ENCODE measurements at places on chromosomes 6 and 20.
A peak's percentile ranks its signal among the peaks of the same experiment; 100 is the strongest.

DNA sequence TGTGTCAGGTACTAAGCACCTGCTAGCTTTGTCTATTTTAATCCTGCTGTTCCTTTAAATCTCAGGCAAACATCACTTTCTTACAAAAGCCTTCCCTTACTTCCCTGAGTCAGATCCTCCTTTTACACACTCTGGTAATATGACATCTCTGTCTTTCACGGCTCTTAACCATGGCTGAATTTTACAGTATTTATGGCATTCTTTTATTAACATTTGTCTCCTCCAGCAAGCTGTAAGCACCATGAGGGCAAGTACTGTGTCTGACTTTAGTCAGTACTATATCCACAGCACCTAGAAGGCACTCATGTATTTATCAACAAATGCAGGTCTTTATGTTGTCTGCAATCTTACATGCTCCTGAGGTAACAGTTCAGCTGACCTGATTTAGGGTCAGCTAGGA lies 33.7 kb upstream of the HBS1L start:
- no peak for DNase-seq

DNA sequence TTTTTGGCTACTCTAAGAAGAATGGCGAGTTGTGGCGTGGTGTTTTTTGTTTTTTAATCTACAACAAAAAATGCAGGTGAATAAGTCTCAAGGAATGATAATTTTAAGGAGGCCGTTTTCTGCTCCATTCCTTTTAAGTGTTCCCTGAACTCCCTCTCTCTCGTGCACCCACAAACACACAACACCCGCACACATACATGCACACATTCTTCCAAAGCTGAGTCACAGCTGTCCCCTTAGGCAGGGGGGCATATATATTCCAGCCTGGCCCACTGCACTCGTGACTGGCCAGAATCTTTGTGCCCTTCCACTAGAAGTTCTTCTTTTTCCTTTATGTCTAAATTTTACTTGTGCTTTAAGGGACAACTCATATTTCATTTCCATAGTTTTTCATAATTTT lies 405.7 kb downstream of the LMBRD1 start:
- no peak for DNase-seq

DNA sequence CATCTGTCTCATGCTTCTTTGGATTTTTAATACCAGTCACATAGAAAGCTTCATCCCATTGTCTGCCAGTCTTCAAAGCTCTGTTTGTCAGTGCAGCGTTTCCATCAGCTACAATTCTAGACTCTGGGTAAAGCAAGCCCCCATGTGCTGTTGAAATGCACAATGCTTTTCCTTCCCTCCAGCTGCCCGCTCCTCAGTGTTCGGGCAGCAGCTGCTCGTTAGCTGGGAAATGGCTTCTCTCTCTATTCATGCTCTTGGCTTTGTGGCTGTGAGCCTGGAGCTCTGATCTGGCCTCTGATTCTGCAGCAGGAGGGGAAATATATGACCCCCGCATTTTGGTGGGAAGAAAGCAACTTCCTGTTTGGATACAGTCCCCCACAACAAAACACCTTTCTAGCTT lies 213.0 kb upstream of the CDYL start:
- no peak for DNase-seq

GRCh38 chr6:17988422-17988944 lies 1.0 kb upstream of the KIF13A start:
- no peak for DNase-seq

DNA sequence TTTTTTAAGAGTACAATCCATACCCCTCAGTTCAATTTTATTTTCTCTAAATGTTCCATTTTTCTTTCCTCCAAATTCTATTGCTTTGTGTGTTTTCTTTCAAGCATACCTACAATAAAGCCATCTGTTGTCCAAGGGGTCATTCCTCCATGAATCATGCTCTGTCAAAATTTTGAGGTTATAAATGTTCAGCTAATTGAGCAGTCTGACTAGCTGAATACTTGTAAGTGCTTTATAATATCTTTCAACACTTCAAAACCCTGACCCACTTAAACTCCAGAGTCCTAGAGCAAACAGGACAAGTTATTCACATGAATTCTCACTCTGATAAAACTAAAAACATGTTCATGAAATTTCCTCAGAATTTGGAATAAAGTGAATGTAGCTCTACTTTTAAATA lies 33.4 kb upstream of the EYA4 start:
- DNase-seq: no peak

GRCh38 chr6:62037445-62037844 lies 248.6 kb downstream of the KHDRBS2 start:
- no peak for DNase-seq

- DNase-seq: no peak
Observed at GRCh38 chr6:124490122-124490521, 472.1 kb upstream of the RNF217 start.

DNA sequence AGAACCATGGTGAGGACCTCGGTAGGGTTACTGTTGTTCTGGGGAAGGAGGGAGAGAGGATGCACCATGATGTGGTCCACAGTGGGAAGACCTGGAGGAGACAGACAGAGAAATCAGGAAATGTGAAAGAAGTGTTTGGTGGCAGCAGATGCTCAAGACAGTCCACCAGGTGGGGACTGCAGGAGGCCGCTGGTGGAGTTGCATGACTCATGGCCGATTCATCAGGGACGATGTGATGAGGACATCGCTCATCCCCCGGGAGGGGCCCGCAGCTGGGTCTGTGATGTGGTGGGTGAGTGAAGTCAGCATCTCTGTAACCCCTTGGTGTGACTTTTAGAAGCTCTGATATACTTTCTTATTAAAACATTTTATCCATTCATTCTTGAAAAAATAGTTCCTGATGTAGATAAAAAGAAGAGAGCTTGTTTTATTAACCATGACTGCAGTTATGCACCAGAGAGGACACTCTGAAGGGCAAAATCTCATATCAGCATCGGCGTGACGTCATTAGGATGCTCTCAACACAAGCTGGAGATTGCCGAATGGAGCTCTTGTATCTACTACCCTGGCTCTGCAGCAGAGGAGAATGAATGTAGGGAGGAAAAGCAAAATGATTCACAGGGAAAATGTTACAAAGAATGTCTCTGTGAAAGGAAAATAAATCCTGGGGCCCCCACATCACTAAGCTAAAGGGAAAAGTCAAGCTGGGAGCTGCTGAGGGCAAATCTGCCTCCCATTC lies 71.2 kb downstream of the RAMACL start:
- peak; percentile 59 for DNase-seq

- DNase-seq: no peak
Observed at GRCh38 chr6:125558907-125559306, 190.5 kb upstream of the HEY2 start.

DNA sequence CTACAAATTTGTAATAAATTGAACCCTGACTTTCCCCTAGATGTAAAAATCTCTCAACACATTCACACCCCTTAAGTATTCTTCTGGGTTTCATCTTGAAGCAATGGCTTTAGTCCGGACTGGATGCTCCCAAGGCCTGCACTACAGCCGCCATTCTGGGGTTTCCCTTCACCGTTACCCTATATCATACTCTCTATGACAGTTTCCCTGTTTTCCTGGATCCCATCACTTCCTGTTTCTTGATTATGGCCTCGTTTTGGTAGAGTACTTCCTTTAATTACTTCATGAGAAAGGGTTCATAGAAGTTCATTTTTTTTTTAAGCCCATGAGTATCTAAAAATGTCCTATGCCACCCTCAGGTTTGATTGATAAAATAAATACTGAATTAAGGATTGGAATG lies 11.7 kb downstream of the FIG4 start:
- DNase-seq: no peak

- no peak for DNase-seq
Observed at GRCh38 chr6:129671442-129672340, 38.3 kb downstream of the ARHGAP18 start.

GRCh38 chr6:45222380-45222779 lies 105.8 kb upstream of the RUNX2 start:
- DNase-seq: no peak

- no peak for DNase-seq
Observed at GRCh38 chr6:13038315-13038714, 290.0 kb downstream of the TBC1D7 start.

- DNase-seq: no peak
Observed at GRCh38 chr20:19952392-19952791, 64.8 kb upstream of the NAA20 start.

GRCh38 chr6:143375022-143375585 lies 75.4 kb downstream of the ADAT2 start:
- no peak for DNase-seq

DNA sequence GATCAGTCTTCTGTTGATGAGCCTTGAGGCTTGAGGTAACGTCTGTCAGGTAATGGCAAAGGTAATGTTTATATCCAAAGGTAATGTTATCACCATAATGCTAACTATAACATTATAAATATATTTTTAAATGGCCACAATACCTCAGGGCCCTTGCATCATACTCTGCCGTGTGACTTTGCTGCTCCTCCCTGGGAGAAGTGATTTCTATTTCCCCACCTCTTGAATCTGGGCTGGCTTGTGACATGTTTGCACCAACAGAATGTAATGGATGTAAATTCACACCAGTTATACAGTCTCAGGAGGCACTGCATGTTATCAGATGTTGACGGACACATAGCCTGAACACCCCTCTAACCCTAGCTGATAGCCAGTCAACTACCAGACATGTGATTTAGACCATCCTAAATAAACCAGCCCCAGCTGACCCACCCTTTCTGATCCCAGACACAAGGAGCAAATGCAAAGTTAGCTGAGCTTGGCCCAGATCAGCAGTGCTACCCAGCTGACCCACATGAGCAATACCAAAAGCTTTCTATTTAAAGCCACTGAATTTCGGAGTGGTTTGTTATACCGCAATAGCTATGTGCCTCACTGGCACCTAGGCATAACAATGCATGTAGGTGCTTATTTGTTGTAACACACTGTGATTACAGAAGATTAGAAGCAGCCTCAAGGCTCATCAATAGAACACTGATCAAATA lies 93.8 kb upstream of the SIRPA start:
- no peak for DNase-seq

- no peak for DNase-seq
Observed at GRCh38 chr6:154515826-154516225, 5.3 kb upstream of the CNKSR3 start.

DNA sequence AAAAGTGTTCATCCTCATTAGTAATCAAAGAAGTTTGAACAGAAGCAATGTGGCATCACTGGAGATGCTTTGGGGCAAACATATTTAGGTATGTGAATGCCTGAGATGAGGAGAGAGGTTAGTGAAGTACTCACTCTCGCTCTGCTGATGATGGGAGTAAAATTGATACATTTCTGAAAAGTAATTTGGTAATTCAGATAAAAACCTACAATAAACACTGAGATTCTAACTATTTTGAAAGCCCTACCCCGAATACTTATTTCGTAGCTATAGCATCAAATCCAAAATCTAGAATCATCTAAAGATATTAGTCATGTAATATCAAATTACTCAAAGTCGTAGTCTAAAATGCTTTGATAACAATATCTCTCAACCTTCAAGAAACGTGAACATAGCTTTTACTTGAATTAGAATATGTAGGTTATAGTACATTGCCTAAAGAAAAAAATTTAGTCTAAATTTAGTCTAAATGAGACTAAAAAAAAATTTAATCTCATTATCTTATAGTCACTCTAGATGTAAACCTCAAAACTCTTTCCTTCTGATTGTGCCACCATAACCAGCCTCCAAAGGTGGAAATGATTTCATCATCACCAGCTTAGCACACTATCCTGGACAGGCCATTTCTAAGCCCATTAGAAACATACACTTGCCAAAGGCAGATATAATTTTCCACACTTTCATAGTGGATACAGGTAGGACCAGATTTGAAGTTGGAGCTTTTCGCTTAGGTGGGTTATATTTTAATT lies 232.5 kb upstream of the TAB2 start:
- DNase-seq: no peak

- DNase-seq: no peak
Observed at GRCh38 chr6:39018103-39018502, 30.5 kb upstream of the GLP1R start.

DNA sequence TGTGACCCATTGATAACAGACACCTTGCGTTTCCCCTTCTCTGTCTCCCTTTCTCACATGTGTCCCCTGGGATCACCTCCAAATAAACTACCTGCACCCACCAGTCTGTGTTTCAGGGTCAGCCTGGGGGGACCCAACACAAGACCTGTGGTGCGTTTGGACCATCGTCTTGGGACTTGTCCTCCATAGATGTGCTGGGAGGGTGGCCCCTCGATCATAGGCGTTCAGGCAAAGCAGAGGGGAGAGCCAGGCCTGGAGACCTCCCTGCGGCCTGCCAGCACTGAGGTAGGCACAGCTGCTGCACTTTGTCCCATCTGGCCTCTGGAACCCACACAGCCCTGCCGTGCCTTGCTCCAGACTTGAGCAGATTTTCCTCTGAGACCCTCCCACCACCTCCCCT lies 18.1 kb downstream of the CST9 start:
- DNase-seq: no peak

DNA sequence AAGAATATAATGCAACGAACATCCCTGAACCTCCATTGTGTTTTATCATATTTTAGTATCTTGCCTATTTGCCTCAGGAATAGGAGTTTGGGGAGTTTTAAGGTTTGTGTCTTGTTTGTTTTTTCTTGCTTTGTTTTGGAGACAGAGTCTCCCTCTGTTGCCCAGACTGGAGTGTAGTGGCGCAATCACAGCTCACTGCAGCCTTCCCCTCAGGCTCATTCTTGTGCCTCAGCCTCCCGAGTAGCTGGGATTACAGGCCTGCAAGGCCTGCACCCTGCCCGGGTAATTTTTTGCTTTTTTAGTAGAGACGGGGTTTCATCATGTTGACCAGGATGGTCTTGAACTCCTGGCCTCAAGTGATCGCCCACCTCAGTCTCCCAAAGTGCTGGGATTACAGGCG lies 63.3 kb upstream of the CARMIL1 start:
- no peak for DNase-seq

- DNase-seq: no peak
Observed at GRCh38 chr6:28218312-28219248, 6.5 kb upstream of the ZSCAN9 start.

DNA sequence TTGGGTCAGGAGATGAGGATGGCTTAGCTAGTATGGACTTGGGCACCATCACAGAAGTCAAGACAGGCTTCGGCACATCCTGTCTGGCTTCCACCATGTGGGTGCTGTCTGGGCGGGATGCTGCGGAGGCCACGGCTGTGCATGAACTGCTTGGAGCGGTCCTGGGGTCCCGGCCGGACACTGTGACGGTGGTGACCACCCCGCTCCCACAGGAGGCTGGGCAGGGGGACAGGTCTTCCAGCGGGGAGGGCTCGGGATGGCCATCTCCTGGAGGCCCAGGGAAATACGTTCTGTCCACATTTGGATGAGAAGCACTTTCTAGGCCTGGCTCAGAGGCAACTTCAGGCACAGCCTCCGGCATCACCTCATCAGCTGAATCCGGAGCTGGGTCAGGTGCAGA lies 32.1 kb upstream of the TCFL5 start:
- DNase-seq: no peak

GRCh38 chr6:154614101-154614500 lies 103.6 kb upstream of the CNKSR3 start:
- peak; percentile 20 for DNase-seq
